ENCODE measurements at places on chromosomes 4 and X.

GRCh38 chr4:113674251-113674650 is 87.3 kb downstream of the CAMK2D start:
- DNase-seq, result no peak

DNA sequence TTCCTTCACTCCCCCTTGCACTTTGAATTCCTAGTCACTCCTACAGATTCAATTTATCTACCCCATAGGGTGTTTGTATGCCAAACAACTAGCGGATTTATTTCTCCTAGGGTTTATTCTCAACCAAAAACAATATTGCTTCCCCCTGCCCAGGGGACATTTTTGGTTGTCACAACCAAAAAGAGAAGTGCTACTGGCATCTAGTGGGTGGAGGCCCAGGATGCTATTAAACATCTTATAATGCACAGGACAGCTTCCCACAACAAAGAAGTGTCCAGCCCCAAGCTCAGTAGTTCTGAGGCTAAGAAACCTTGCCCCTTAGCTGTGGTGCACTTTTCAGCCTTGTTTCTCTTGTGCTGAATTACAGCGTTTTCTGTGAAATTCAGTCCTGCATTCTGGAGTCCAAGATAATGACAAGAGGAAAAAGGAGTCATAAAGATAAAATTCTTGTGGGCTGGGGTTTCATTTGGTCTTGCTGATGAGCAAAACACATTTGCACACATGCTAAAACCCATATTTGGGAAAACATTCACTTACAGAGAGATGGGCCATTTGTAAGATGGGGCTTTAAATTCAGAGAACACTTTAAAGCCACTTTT is 11.2 kb upstream of the SYTL4 start:
- no peak for DNase-seq

DNA sequence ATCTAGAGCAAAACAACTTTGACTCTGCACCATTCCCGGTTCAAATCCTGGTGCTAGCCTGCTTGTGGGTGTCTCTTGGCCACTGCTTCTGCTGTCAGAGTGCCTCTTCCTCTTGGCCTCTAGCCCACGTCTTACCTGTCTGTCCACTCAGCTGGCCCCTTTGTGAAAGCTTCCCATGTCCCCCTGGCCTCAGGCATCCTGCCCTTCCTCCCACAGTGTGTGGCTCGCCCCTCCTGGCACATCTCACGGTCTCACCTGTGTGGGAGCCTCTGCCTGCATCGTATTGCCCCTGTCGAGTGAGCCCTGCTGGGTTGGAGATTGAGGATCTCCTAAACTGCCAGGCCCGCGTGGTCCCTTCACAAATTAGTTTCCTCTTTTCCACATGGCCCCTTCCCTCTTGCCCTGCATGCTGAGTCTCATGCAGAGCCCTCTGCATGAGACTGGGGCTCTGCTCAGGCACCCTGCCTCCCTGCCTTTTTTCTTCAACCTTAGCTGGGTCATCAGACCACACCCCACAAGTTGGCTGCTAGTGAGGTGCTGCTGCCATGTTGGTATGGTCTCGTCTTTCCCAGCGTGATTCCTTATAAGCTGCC is 53.7 kb upstream of the TADA2B start:
- no peak for DNase-seq

- no peak for DNase-seq
Observed at GRCh38 chr4:20420916-20421602, 169.4 kb downstream of the SLIT2 start.

DNA sequence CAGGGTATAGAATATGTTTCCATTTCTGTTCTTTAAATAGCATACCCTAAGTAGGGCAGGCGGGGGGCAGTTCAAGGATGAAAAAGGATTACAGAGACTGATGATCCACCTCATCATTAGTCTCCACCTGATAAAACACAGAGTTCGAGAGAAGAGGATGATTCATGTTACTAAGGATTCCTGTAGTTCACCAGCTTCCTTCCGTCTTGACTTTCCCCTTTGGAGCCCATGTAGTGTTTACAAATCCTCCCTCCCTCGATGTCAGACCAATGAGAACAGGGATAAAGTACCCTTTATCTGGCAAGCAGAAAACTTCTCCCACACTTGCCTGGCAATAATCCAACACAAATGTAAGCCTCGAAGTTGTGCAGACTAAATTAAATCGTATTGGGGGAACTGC is 526.3 kb upstream of the FAM241A start:
- peak; percentile 70 for DNase-seq

GRCh38 chr4:41098093-41099048 is 116.0 kb downstream of the APBB2 start:
- DNase-seq, result no peak

GRCh38 chr4:56222514-56222913 is 164.8 kb downstream of the AASDH start:
- DNase-seq, result no peak

- no peak for DNase-seq
Observed at GRCh38 chrX:147901461-147902126, 10.1 kb upstream of the FMR1 start.

- DNase-seq, result no peak
Observed at GRCh38 chr4:114386637-114387233, 211.9 kb upstream of the UGT8 start.

GRCh38 chrX:41837270-41837944 is 85.9 kb downstream of the CASK start:
- DNase-seq, result no peak

DNA sequence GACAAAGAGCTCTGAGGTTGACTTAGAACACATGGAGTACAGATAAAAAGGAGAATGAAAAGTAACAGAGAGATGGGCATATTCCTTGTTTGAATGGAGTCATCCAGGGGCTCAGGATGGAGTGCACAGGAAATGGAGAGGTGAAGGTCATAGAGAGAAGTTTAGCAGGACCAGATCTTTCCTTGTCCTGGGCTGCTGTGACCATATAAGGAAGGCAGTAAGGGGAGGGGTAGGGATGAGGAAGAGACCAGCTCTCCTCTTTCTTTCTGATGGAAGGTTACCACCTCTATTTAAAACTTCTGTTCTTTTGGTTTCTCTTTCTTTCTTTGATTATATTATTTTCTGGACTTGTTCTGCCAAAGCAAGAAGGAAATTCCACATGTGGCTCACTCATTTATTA is 27.0 kb downstream of the AR start:
- DNase-seq, result no peak

DNA sequence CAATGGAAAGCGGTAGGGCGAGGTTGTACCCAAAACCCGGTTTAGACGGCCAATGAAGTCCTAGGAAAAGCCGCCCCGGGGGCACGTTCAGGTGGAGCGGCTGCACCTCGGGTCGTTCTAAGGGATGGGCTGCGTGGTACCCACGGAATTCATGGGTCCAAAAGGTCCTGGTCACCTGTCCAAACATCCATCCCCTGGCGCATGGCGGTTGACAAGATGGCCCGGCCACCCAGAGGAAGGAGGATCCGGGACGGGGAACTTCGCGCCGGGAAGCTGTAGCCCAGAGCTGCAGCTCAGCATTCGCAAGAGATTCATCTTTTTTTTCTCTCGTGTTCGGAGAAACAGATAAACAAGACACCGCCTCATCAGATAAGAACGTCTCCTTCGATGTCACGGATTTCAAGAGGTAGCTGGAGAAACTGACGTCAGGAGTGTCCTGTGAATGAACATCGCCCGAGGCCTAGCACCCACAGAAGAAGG is 10.9 kb downstream of the PITX2 start:
- DNase-seq, result no peak

DNA sequence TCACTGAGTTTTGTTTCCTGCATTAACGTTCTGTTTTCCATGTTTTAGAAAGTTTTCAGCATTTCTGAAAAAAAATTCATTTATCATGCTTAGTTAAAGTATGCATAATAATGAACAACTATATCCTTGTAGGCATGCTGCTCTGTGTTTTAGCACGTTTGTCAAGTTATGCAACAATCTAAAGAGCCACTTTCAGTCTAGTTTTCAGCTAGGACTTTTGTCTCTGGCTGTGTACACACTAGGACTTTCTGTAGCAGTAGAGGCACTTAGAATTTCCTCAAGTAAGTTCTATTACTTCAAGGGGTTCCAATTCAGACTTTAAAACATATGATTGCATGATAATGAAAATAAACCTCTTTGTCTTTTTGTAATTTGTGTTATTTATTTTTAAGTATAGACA is 12.4 kb downstream of the DCAF8L1 start:
- DNase-seq, result no peak

DNA sequence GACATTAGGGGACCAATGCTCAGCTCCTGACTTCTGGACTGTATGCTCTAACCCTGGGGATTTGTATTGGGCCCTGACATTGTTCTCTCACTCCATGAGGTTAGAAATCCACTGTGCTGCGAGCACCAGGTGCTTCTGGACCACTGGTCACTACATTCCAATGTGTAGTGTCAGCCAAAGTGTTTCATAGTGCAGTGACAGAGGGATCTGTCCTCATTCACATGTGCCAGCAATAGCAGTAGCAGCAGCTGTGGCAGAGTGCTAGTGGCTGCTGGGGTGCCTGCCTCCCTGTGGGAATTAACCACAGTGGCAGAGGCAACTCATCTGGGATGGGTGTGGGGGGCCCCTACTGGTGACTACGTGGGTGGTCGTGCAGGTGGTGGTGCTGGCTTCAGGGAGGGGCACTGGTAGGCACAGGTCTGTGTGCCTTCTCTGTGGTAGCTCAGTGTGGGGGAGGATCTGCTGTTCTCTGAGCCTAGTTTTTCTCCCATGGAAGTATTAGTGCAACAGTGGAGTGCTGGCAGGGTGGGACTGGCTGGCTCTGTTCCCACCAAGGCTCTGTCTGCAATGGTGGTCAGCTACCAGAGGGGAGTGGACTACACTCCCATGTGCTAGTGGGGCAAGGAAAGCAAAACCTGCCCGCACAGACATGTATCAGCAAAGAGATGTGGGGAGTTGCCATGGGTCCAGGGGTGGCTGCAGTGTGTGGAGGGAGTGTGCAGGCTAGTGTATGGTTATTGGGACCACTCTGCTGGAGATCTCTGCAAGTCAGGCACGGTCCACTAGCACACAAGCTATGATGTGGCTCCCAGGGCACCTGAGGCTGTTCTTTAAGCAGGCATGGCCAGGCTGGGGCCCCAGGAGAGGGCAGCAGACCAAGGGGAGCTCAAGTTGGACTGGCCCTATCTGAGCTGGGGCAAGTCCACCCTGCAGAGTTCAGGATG is 78.5 kb downstream of the SCLT1 start:
- DNase-seq, result peak; percentile 2

GRCh38 chrX:7983581-7983980 is 56.4 kb upstream of the PNPLA4 start:
- DNase-seq, result no peak

DNA sequence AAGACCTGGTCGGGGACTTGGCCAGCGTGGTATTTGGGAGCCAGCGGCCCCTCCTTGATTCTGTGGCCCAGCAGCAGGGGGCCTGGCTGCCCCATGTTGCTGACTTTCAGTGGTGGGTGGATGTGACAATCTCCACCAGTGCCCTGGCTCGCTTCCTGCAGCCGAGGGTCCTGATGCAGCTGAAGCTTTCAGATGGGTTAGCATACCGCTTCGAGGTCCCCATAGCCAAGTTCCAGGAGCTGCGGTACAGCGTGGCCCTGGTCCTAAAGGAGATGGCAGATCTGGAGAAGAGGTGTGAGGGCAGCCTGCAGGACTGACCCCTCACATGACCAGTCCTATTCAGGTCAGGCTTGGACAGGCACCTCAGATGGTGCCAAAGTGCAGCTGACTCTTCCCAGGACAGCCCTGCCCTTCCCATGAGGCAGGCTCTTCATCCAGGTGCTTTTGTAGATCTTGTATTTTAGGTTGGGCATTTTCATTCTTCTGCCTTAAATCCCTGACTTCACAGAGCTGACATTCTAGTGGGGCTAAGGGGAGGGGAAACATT is 15.1 kb downstream of the LNX1 start:
- DNase-seq, result no peak

DNA sequence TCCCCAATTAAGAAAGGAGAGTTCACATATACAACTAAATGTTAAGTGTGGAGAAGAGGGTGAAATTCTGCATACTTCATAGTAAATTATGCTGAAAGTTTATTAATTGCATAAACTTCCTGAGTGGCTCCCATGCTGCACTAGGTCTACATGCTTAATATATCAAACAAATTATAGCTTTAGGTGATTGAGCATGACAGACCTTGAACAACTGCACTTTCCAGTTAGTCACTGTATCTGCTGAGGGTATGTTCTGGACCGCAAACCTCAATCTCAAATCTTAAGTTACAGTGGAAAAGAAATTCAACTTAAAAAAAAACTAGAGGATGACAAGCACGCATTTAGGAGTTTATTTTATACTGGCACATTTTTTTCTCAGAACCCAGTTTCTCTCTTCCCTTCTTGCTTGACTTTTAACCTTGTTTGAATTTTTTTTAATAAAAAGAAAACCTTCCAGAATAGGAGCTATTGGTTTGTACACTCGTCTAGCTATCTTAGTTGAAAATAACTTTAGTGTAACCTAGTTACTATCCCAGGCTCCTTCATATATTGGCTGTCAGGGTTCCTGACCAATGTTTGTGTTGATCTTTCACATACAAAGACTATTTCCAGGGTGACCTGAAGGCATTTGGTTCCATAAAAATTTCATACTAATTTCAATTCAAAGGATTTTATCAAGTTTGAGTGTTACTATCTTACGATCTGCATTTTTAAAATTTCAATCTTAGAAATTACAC is 10.2 kb upstream of the FAM120C start:
- DNase-seq, result no peak

DNA sequence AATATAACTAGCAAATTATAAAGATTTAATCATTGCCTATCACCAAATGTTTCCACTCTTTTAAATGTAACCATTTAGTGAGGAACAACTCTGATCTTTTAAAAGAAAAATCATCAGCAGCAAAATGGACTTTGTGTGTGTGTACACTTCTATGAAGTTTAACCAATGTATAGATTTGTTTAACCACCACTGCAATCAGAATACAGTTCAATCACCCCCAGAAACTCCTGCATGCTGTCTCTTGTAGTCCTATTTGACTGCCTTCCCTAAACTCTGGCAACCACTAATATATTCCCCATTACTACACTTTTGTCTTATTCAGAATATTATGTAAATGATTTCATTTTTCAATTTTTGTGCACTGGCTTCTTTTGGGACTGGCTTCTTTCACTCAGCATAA is 1.7 kb upstream of the TCEAL8 start:
- no peak for DNase-seq

All from non-pigmented ciliary epithelial cell (primary cell).